ENCODE measurements at places on chromosomes 16 and 17.
A peak's percentile ranks its signal among the peaks of the same experiment; 100 is the strongest.

DNA sequence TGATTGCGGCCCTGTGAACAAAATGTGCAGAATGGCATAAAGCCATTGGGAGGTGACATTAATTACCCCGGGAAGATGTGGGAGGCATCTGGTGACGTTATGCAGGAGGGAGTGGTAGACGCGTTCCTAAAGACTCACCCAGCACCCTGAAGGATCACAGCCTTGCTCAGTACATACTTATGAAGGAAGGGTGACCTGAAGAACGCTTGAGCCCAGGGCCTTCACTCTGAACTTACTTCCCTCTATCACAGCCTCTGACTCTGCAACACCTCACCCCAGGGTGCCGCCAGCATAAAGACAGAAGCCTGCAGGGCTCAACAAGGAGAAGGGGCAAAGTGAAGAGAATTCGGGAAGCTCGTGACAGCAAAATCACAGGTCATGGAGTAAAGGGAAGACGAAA is 9.4 kb downstream of the MFSD6L start:
- H3K27ac ChIP-seq = no peak overlapping the region
- DNase-seq = no peak
- H3K36me3 ChIP-seq = no peaks in the 10 kb centered on the region

DNA sequence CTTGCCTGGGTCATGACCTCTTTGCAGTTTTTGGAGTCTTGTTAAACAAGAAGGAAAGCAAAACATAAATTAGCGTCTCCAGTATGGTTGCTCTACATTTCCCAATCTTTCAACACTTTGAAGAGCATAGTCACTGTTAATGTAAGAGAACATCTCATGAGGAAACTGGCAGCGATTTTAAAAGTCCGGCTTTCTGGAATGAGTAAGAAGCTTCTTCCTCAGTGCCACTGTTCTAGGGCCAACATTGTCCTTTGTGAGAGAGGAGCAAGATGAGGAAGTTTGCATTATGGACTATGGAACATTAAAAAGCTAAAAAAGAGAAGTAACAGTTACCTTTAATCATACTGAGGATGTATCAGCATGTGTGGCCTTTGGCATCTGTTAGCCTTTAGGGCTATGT is 73.1 kb downstream of the WNT3 start:
- no peak overlapping the region for H3K27ac ChIP-seq
- DNase-seq = no peak
- H3K4me3 ChIP-seq = no peak overlapping the region
- peaks cover 23% of the 10 kb centered on the region for H3K36me3 ChIP-seq
- H3K27me3 ChIP-seq = no peaks in the 10 kb centered on the region

DNA sequence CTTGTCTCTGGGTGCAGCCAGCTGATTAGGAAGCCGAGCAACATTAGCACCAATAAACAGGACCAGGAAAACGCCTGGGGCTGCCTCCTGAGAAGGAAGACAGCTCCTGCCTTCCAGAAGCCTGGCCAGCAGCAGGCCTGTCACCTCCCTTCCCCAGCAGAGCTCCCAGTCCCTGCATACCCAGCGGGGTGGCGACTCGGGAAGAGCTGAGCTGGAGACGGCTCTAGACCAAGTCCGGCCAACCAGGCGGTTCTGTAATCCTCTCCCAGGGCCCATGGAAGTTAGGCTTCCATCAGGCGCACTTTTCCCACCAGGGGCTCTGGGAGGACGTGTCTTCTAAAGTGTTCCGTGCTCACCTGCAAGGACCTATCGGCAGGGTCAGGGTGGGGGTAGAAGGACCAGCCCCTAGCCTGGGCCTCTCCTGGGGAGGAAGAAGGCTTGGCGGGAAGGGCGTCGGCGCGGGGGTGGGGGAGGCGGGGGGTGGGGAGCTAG is 12.0 kb upstream of the CLUH start:
- DNase-seq = no peak
- peaks cover 13% of the 10 kb centered on the region for H3K4me1 ChIP-seq
- peaks cover 48% of the 10 kb centered on the region for H3K27me3 ChIP-seq
- H3K27ac ChIP-seq = no peak overlapping the region
- no peaks in the 10 kb centered on the region for H3K36me3 ChIP-seq

DNA sequence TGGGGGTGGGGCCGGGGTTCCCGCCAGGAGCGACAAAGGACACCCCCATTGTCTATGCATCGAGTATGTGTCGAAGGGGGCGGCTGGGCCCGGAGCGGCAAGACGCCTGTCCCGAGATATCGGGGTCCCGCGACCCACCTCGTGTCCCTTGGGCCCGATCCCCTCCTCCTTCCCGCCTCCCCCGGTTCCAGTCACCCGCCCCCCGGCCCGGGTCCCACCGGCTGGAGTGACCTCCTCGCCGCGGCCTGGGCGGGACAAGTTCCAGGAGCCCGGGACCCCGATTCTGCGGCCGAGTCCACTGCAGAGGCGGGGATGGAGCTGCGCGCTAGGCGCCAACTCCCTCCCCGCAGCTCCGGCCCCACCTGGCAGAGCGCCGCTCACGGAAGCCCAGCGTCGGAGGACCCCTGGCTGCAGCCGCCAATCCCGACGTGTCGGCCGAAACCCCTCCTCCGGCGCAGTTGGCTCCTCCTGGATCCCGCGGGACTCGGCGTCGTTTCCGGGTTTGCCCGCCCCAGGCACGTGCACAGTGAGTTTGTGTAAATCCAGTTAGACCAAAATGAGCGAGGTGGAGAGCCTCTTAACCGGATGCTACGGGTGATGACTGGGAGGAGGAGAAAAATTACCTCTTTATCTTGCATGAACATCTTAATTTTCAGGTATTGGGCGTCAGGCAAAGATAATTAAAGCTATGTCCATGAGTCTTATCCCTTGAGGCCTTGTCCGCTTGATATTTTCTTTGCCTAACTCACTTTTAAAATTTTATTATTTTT is at the start of gene NMRAL1:
NMRAL1 (minus strand) TSS at position 434 of the 770 bp plus-strand sequence. CDS start 493 bp downstream, outside the sequence.
- peaks cover 48% of the 10 kb centered on the region for H3K4me1 ChIP-seq
- H3K36me3 ChIP-seq = peaks cover 39% of the 10 kb centered on the region
- H3K4me3 ChIP-seq = peak within 1 kb of the TSS; percentile 91
- DNase-seq = peak; percentile 90
- no peaks in the 10 kb centered on the region for H3K27me3 ChIP-seq
- H3K27ac ChIP-seq = peak within 1 kb of the TSS; percentile 92

GRCh38 chr16:3095869-3096268 is 3.2 kb downstream of the ZSCAN10 start:
- no peaks in the 10 kb centered on the region for H3K36me3 ChIP-seq
- DNase-seq = peak; percentile 65
- H3K27me3 ChIP-seq = no peaks in the 10 kb centered on the region
- H3K4me3 ChIP-seq = no peak overlapping the region
- H3K4me1 ChIP-seq = peaks cover 42% of the 10 kb centered on the region

DNA sequence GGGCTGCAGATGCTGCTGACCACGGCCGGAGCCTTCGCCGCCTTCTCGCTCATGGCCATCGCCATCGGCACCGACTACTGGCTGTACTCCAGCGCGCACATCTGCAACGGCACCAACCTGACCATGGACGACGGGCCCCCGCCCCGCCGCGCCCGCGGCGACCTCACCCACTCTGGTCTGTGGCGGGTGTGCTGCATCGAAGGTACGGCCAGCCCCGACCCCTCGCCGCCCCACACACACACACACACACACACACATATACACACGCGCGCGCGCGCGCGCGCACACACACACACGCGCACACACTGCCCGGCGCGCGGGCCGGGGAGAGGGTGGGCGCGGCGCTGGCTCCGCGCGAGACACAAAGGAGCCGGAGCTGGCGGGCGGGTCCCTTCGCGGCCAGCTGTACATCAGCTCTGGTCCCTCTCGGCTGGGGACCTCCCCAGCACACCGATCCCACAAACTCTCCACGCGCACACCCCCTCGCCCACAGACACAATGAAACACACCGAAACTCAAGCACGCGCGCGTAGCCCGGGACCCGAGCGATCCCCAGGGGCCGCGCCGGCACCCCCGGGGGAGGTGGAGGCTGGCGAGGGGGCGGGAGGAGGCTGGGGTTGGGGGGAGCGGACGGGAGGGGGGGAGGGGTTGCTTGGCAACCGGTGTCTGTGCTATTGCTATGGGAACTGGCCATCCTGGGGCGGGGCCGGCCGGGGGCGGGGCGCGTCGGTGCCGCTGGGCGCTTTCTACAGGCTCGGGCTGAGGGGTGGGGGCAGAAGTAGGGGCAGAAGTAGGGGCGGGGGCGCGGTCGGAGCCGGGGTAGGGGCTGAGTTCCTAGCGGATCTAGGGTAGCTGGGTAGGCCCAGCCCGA is 658 bp downstream of the CACNG4 start:
- peaks cover 77% of the 10 kb centered on the region for H3K27me3 ChIP-seq
- H3K4me1 ChIP-seq = peaks cover 8% of the 10 kb centered on the region
- no peak overlapping the region for H3K27ac ChIP-seq
- no peaks in the 10 kb centered on the region for H3K36me3 ChIP-seq
- peak overlapping the region; percentile 67 for H3K4me3 ChIP-seq

GRCh38 chr17:79046916-79047280 is 22.9 kb downstream of the C1QTNF1 start:
- peaks cover 18% of the 10 kb centered on the region for H3K27me3 ChIP-seq
- peaks cover 8% of the 10 kb centered on the region for H3K4me1 ChIP-seq
- DNase-seq = no peak
- H3K27ac ChIP-seq = no peak overlapping the region
- no peak overlapping the region for H3K4me3 ChIP-seq
- H3K36me3 ChIP-seq = no peaks in the 10 kb centered on the region

Data from activated T-cell treated with anti-CD3 and anti-CD28 coated beads, Interleukin-2, amount 50 U/mL, for 24 hours (primary cell).